Activated T-cell treated with anti-CD3 and anti-CD28 coated beads, Interleukin-2, amount 50 U/mL, for 72 hours (primary cell): ENCODE measurements at places on chromosomes 11 and 22. TPM values are rescaled to one million over a fixed set of nuclear protein-coding genes. Genes with fewer than 3 reads are reported as not detected.

DNA sequence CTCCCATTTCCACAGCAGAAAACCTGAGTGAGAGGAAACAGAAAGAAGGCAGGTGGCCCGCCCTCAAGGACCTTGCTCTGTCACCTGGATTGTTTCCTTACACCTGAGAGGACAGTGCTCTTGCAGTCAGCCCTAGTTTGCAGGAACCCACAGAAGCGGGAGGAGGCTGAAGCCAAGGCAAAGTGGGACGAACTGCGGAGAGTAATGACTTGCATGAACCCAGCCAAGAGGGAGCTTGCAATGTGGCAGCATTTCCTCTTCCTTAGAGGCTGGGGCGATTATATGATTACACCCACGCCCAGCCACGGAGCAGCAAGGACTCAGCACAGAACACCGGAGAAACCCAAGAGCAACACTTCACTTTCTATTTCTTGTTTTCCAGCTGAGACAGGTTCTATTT, 102.6 kb downstream of the SPON1 start:
- H3K4me1 ChIP-seq, result peaks cover 29% of the 10 kb centered on the region
- H3K27me3 ChIP-seq, result peaks cover 7% of the 10 kb centered on the region
- no peaks in the 10 kb centered on the region for H3K36me3 ChIP-seq
- no peak overlapping the region for H3K27ac ChIP-seq

GRCh38 chr11:76927160-76927559, 66.4 kb downstream of the ACER3 start:
- no peak overlapping the region for H3K27ac ChIP-seq
- no peaks in the 10 kb centered on the region for H3K4me1 ChIP-seq
- no peaks in the 10 kb centered on the region for H3K36me3 ChIP-seq
- no peak overlapping the region for H3K4me3 ChIP-seq
- H3K27me3 ChIP-seq, result no peaks in the 10 kb centered on the region
- DNase-seq, result no peak

DNA sequence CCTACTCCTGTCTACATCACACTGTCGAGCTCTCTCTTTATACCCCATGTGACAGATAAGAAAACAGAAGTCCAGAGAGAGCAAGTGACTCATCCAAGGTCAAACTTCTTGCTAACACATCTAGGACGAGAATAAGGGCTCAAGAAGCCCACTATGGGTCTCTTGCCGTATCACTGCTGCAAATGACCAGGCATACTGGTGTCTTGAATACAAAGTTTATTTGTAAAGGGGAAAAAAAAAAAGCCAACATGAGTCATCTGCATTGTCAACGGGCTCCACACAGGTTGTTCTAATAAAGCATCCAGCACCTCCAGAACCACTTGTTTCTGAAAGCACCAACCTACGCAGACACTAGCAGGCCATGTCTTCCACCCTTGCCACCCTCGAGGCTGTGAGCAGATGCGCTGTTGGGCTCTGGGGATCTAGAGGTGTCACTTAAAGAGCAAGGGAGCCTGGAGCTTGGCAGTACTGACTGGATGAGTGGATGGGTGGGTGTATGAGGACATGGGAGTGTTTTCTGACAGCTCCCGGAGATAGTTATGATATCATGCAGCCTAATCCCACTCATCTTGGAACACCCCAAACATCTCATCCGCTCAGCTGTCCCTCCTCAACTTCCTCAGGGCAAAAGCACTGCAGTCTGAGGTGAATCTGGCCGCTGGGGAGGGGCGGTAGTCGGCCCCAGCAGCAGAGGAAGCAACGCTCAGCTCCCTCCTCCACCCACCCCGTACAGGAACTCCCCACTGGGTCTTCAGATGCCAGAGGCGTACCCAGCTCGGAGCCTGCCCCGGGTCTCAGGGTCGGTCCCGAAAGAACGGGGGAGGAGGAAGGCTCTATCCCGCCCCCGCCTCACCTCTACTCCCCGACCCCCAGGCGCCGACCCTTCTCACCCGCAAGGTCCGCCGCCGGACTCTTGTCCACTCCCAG, 1.0 kb downstream of the SMCO4 start:
- DNase-seq, result peak; percentile 60
- H3K27me3 ChIP-seq, result peaks cover 5% of the 10 kb centered on the region
- H3K27ac ChIP-seq, result peak overlapping the region; percentile 79
- H3K4me1 ChIP-seq, result peaks cover 35% of the 10 kb centered on the region
- H3K36me3 ChIP-seq, result no peaks in the 10 kb centered on the region
- H3K4me3 ChIP-seq, result peak overlapping the region; percentile 85

DNA sequence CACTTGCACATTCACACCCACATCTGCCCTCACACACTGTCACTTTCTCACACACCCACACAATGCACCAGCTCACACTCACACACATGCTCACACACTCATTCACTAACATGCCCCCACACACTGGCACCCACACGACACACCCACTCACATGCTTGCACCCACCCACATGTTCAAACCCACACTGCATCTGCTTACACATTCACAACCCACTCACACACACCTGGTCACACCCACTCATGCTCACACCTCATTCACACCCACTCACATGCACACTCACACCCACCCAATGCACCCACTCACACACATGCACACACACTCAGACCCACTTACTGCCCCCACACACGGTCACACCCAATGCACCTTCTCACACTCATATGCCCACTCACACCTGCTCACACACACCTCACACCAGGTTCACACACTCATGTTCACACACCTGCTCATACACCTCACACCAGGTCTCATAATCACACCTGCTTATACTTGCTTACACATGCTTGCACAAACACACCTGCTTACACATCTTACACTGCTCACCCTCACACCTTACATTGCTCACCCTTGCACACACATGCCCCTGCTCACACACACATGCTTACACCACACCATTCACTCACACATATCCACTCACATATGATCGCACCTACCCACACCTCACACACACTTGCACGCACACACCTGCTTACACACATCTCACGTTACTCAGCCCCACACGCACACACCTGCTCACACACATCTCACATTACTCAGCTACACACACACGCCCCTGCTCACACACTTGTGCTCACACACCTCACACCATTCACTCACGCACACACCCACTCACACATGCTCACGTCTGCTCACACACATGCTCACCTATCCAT, 3.9 kb upstream of the MYBPC3 start:
- H3K4me1 ChIP-seq, result peaks cover 17% of the 10 kb centered on the region
- no peaks in the 10 kb centered on the region for H3K27me3 ChIP-seq
- DNase-seq, result no peak
- no peak overlapping the region for H3K27ac ChIP-seq
- H3K36me3 ChIP-seq, result no peaks in the 10 kb centered on the region

DNA sequence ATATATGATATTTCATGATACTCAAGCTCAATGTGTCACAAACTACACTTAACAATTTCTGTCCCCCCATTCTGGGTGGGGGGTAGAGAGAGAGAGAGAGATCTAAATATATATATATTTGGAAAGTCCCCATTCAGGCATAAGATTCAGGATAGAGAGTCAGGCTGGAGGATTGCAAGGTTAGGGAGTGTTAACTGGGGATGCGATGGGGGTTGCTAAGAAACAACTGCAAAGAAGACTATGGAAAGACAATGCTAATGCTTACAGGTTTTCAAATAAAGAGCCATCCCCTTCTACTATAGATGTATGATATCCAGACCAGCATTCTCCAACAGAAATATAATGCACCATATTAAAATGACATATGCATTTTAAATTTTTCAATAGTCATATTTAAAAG, 79.2 kb upstream of the OR5AK2 start:
- no peaks in the 10 kb centered on the region for H3K27me3 ChIP-seq
- H3K36me3 ChIP-seq, result no peaks in the 10 kb centered on the region
- no peak overlapping the region for H3K4me3 ChIP-seq
- H3K27ac ChIP-seq, result no peak overlapping the region

DNA sequence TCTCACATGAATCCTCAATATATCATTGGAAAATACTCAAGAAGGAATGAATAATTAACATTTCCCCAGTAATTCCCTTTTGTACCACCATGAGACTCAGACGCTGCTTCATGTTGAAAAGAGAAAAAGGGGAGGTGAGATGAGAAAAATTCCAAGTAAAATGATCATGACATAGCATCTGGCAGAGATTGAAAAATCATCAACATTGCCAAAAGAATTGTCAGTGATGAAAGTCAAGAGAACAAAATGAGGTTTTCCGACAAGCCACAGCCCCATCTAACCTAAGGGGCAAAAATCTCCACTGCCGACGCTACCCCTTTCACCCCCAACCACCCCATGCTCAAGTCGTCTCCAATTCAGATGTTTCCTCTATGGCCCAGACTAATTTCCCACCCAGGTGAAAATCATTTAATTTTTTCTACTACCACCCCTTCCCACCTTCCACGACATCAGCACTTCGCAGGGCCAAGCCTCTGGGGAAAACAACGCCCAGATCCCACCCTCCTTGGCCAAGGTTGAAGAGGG, 1.2 kb downstream of the RAB6A start:
- H3K27me3 ChIP-seq, result no peaks in the 10 kb centered on the region
- peak overlapping the region; percentile 98 for H3K4me3 ChIP-seq
- peak; percentile 16 for DNase-seq
- peaks cover 41% of the 10 kb centered on the region for H3K4me1 ChIP-seq
- no peaks in the 10 kb centered on the region for H3K36me3 ChIP-seq
- peak overlapping the region; percentile 92 for H3K27ac ChIP-seq

DNA sequence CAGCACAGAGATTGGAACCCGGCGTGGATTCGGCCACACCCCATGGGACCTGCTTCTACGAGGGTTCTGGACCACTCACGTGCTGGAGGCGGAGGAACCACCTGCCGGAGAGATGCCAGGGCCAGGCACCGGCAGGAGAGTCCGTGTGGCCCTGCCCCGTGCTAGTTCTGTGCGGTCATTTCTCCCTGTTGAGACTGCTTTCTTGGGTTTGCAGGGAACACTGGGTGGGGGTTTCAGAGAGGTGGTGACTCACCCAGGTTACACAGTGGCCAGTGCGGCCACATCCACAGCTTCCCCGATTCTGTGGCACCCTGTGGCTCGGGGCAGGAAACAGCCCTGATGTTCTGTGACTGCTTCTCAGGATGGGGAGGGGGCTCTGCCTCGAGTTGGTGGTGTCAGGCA, 3.6 kb upstream of the PHLDA2 start:
- H3K4me1 ChIP-seq, result peaks cover 39% of the 10 kb centered on the region
- H3K4me3 ChIP-seq, result no peak overlapping the region
- H3K36me3 ChIP-seq, result peaks cover 7% of the 10 kb centered on the region
- H3K27ac ChIP-seq, result no peak overlapping the region
- peaks cover 6% of the 10 kb centered on the region for H3K27me3 ChIP-seq

- no peak overlapping the region for H3K4me3 ChIP-seq
- no peaks in the 10 kb centered on the region for H3K4me1 ChIP-seq
- DNase-seq, result no peak
- H3K36me3 ChIP-seq, result no peaks in the 10 kb centered on the region
- peaks cover 10% of the 10 kb centered on the region for H3K27me3 ChIP-seq
These were observed 63.3 kb downstream of the LDLRAD3 start for GRCh38 chr11:36007127-36007655.

DNA sequence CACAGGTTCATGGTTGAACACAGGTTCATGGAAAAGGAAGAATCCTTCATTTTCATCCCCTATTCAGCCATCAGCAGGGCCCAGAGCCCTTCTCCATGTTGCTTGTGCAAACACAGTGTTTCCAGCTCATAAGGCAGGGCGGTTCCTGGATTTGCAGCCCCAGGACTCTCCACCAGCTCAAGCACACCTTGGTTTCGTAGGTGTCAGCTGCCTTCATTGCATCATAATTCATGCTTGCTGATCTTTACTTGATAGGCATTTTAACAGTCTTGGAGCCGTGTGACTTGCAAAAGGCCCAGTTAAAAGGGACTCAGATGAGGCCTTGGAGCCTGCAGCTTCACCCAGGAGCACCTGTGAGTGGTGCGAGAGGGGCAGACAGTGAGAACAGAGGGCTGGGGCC, 318.1 kb upstream of the B3GAT1 start:
- no peak overlapping the region for H3K27ac ChIP-seq
- H3K36me3 ChIP-seq, result no peaks in the 10 kb centered on the region
- H3K4me3 ChIP-seq, result no peak overlapping the region
- no peaks in the 10 kb centered on the region for H3K4me1 ChIP-seq
- no peak for DNase-seq

DNA sequence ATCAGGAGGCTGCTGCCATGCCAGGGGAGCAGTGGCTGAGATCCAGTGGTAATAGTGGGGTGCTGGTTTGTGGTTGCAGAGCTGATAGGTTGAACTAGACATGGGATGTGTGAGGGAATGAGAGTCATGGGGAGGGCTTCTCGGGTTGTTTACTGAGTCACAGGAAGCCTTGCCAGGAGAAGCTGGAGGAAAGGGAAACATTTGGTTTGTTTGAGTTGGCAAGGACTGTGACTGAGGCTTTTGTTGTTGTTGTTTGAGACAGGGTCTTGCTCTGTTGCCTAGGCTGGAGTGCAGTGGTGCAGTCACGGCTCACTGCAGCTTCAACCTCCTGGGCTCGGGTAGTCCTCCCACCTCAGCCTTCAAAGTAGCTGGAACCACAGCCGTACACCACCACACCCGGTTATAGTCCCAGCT, 49.3 kb downstream of the CABIN1 start:
- H3K36me3 ChIP-seq, result peaks cover 2% of the 10 kb centered on the region
- no peak overlapping the region for H3K4me3 ChIP-seq
- no peaks in the 10 kb centered on the region for H3K27me3 ChIP-seq
- no peak for DNase-seq
- no peaks in the 10 kb centered on the region for H3K4me1 ChIP-seq

DNA sequence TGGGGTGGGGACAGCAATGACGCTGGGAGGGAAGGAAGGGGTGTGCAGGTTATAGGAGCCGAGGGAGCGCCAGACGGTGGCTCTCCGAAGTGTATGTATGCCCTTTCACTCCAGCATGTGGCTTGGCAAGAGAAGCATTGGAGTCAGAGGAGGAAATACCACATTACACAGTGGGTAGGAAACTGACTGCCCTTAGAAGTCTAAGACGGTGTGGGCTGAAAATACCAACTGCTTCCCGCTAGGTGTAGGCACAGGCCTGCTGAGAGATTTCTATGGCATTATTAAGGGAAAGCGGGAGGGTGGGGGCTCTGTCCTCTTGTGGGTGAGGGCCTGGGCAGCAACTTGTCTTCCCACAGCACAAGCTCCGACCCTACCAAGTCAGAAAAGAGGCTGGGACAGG, 44.7 kb downstream of the CACNG2 start:
- no peak overlapping the region for H3K4me3 ChIP-seq
- H3K36me3 ChIP-seq, result no peaks in the 10 kb centered on the region
- peaks cover 37% of the 10 kb centered on the region for H3K27me3 ChIP-seq
- no peak for DNase-seq
- H3K27ac ChIP-seq, result no peak overlapping the region

The SCGB1A1 gene
- total RNA-seq, result not detected

The MAFF gene
- total RNA-seq, result 15.6 TPM

The TMPRSS13 gene
- 3.0 TPM for total RNA-seq

The OR2AG2 gene
- not detected for total RNA-seq

The TMPRSS4 gene
- 0.07 TPM for total RNA-seq
